ENCODE measurements at places on chromosomes 5 and 9.

- no peak for DNase-seq
These were observed 4.4 kb upstream of the DIAPH1 start for GRCh38 chr5:141623186-141623585.

- DNase-seq, result no peak
These were observed 67.3 kb downstream of the PDE8B start for GRCh38 chr5:77277759-77278158.

DNA sequence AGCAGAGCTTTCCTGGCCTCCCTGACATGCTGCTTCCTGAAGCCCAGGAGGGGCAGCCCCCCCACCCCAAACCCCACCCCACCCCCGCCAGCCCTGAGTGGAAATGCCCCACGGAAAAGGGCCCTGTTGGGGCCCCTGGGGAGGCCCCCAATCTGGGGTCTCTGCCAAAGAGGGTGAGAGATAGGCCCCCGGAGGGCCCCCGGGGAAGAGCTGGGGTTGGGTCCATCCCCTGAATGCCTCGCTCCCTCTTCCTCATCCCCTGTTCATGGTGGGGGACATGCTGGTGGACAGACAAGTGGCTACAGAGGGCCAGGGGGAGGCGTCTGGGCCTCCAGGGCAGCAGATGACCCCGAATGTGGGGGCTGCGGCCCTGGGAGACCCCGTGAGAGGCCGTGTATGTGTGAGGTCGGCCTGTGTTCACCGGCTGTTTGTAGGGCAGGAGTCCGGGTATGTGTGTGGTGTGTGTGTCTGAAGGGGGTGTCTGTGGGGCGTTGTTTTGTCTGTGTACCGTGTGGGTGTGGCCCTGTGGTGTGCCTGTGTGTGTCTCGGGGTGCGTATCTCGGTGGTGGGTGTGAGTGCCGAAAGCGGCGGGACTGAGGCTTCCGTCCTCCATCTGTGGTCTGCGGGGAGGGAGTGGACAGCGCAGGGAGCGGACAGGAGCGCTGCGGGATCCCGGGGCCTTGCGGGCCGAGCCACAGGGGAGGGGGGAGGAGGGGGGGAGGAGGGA lies 11.3 kb downstream of the C9orf50 start:
- peak; percentile 33 for DNase-seq

DNA sequence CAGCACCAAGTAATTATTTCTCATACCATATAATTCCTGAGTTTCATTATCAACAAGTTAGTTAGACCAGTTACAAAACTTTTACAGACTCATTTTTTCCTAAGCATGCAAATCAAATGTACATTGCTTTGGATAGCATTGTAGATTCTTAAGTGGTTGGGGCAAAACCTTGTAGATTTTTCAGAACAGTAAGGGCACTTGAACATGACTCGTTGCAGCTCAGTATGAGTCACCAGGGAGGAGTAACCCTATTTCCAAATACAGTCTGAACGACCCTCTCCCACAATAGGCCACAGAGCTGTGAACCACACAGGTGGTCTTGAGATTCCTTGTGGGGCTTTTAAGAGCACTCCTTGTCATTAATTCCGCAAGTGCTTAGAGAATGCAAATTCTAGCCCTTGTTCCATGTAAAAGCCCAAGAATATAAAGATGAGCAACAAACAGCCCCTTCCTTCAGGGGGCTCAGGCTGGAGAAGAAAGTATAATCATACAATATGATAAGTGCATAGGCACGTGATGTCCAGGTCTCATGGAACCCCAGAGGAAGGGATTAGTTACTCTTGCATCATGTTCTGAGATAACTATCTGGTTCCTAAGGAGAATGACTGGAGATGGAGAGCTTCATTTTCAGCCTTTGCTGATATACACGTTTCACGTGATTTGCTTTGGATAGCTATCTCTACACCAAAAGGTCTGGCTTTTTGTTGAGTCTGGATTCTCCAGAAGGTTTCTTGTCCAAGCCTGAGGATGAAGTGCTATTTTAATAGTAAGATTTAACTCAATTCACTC lies 295.7 kb downstream of the KCNN2 start:
- no peak for DNase-seq

- DNase-seq, result no peak
These were observed 37.3 kb downstream of the SARDH start for GRCh38 chr9:133700819-133701320.

DNA sequence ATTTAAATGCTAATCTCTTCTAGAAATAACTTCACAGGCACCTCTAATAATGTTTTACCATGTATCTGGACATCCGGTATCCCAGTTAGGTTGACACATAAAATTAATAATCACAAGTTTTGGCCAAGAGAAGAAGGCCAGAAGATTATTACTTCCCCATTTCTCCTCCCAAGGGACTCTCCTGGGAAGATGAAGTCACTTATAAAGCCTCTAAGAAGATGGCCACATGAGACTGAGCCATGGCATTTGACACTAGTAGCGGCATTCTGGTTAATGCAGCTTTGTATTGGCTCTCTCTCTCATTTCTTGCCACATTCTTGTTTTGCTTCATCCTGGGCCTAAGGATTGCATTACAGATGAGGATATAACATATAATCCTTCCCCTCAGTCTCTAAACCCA lies 34.5 kb upstream of the RASA1 start:
- DNase-seq, result no peak

DNA sequence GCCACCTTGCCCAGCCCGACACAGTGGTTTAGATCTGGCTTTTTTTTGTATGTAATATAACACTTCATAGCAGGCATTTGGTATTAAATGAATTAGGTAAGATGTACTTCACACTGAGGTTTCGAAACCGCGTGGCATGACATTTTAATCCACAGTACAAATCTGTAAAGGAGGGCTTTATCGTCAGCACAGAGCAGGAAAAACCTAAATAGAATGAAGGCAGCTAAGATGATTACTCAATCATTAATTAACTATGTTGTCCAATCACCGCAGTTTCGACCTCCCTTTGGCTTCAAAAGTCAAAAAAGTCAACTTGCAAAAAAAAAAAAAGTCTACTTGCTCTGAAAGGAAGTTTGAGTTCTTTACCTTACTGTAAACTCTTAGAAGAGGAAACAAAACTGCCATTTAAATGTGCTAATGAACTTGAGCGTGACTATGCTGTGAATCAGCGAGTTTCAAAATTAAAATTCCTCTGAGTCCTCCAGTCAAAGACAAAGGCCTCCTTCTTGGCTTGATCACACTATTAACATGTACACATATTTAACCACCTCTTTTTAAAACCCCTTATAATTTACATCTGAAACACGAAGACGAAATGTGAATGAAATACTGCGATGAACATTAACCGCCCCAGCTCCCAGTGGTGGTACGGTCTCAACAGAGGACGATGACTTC lies 698 bp upstream of the SEC24A start:
- no peak for DNase-seq

- peak; percentile 12 for DNase-seq
These were observed 601 bp upstream of the FAF2 start for GRCh38 chr5:176447591-176447977.

GRCh38 chr5:88238732-88239131 lies 29.9 kb downstream of the TMEM161B start:
- DNase-seq, result no peak

- no peak for DNase-seq
These were observed 172.0 kb downstream of the NSG2 start for GRCh38 chr5:174217527-174217926.

DNA sequence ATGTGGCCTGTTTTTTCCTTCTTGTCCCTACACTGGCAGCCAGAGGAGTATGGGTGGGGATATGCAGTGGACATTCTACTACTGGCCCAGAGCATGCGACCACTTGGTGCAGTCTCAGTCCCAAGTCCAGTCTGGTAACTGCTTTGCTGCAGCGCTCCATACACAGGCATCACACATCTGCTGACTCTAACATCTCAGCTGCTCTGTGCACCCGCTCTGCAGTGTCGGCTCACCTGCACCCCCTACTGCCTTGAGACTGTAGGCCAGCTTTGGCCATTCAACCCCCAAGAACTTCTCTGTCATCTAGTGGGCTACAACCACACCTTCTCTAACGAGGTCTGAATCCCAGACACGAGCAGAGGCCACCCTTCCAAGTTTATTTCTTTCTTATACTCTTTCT lies 46.4 kb upstream of the SLCO6A1 start:
- no peak for DNase-seq

- no peak for DNase-seq
These were observed 42.7 kb downstream of the LRRC70 start for GRCh38 chr5:62621280-62621679.

- DNase-seq, result no peak
These were observed 8.0 kb downstream of the NUDT2 start for GRCh38 chr9:34337403-34337802.

- no peak for DNase-seq
These were observed 103.1 kb upstream of the CLINT1 start for GRCh38 chr5:157961896-157962590.

Data from stimulated activated CD4-positive, alpha-beta T cell treated with anti-CD3 and anti-CD28 coated beads, Interleukin-15, amount 100 ng/mL, for 1 hour (primary cell).